ENCODE measurements at places on chromosomes 12 and 14. TPM values are rescaled to one million over a fixed set of nuclear protein-coding genes. Genes with fewer than 3 reads are reported as not detected.

CPNE6 gene
- total RNA-seq = 0.20 TPM

TEX52 gene
- not detected for total RNA-seq

GUCY2C gene
- total RNA-seq = 0.10 TPM

TEAD4 gene
- 5.2 TPM for total RNA-seq

STAC3 gene
- 20.2 TPM for total RNA-seq

ENDOU gene
- 20.8 TPM for total RNA-seq

VCPKMT gene
- total RNA-seq = 8.7 TPM

CRACR2A gene
- 1.8 TPM for total RNA-seq

MUCL1 gene
- 90.0 TPM for total RNA-seq

CDCA4 gene
- total RNA-seq = 23.6 TPM

ITGB7 gene
- total RNA-seq = 2.5 TPM

FKBP3 gene
- total RNA-seq = 40.6 TPM

LMNTD1 gene
- 1.2 TPM for total RNA-seq

TPH2 gene
- total RNA-seq = not detected

CFAP251 gene
- 2.2 TPM for total RNA-seq

TCL1B gene
- total RNA-seq = not detected

SOX5 gene
- 16.4 TPM for total RNA-seq

LIN7A gene
- 5.9 TPM for total RNA-seq

INHBC gene
- not detected for total RNA-seq

GALNT16 gene
- total RNA-seq = 18.1 TPM

KRT80 gene
- 39.5 TPM for total RNA-seq

LRP1-AS gene
- not detected for total RNA-seq

VWF gene
- total RNA-seq = 51.8 TPM

BIN2 gene
- 5.6 TPM for total RNA-seq

PLEKHG7 gene
- not detected for total RNA-seq

B3GNT4 gene
- total RNA-seq = 0.59 TPM

Data from skin of body (tissue), 3 donors.